ENCODE measurements at places on chromosomes 16 and 17. TPM values are rescaled to one million over a fixed set of nuclear protein-coding genes. Genes with fewer than 3 reads are reported as not detected.
A peak's percentile ranks its signal among the peaks of the same experiment; 100 is the strongest.

DNA sequence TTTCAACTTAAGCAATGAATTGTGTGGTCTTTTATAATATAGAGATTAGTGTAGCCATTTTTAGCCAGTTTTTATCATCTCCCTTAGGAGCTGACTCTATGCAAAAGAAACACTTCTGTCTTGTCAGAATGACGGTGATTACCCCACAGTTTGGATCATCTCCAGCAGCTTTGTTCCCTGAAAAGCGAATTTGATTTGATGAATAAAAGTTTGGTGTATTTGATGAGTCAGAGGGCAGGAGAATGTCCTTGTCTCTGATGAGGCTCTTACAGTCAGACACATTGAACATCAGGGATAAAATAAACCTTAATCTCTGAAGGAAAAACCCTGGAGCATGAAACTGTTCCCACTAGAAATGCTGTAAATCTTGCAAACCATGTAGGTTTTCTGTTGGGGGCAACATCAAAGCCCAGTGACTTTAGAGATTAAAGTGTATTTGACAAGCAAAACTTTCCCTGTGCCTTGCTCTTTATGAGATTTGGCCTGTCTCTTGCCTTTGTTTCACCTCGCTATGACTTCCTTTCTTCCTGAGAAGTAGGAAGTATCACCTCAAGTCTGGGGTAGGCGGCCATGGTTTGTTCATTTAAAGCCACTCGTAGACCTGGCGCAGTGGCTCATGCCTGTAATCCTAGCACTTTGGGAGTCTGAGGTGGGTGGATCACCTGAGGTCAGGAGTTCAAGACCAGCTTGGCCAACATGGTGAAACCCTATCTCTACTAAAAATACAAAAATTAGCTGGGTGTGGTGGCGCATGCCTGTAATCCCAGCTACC lies 209.3 kb downstream of the FTO start:
- DNase-seq = no peak

DNA sequence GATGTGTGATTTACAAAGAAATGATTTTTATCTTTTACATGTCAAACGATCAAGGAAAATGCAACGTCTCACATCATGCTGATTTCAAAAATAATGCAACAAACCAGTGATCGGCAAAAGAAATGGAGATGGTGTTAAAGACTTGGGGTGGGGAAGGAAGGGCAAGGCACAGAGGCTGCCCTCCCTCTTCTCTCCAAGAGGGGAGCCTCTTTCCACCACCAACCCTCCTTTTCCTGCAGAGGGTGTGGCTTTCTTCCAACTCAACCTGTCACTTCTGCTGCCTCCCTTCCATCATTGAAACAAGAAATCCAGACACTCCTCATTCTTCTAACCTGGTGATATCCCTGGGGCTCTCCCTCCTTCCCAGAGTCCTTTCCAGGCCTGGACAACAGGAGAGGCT lies 320.8 kb downstream of the SLC39A11 start:
- no peak for DNase-seq

DNA sequence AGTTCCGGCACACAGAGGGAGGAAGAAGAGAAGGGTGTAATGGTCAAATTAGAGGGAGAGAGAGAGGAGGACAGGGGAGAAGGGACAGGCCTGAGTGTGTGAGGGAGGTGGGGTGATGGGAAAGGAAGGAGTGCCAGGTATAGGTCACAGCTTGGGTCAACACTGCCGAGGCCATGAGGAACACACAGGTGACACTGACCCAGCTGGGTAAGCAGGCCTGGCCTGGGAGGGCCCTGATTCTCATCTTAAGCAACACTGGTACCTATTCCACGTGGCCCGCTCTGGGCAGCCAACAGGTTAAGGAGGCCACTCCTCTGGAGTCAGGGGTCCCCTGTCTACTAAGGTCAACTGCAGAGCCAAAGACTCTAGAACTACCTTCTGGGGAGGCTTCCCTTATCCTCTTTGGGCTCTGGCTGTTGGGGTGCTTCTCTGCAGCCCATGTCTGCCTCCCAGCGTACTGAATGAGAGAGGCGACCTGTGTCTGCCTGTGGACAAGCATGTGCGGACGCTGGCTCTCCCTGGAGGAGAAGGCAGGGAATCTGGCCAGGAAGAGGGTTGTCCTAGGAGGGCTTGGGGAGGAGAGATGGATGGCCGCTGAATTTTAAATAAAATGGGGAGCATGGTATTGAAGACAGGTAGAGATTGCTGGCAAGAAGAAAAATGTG lies 57.6 kb downstream of the RGS9 start:
- no peak for DNase-seq

- DNase-seq = no peak
Observed at GRCh38 chr16:84408856-84409255, 40.5 kb downstream of the ATP2C2 start.

DNA sequence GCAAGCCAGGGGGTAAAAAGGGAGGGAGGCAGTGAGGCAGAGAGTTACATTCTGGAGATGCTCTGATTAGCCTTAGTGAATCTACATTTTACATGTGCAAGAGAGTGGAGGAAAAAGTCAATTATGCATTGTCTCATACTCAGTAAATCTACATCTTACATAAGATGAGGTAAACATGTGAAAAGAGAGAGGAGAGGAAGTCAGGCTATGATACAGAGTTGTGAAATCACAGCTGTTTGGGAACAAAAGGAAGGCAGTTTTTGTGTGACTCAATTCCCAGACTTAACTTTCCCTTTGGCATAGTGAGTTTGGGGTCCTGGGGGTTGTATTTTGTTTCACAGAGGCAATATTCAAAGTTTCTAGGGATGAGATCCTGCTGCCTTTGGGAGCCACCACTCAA lies 67.8 kb downstream of the GP2 start:
- DNase-seq = no peak

- DNase-seq = no peak
Observed at GRCh38 chr17:19759568-19760549, 11.8 kb upstream of the ALDH3A1 start.

GRCh38 chr16:56625943-56626654 lies 518 bp downstream of the MT1E start:
- no peak for DNase-seq

DNA sequence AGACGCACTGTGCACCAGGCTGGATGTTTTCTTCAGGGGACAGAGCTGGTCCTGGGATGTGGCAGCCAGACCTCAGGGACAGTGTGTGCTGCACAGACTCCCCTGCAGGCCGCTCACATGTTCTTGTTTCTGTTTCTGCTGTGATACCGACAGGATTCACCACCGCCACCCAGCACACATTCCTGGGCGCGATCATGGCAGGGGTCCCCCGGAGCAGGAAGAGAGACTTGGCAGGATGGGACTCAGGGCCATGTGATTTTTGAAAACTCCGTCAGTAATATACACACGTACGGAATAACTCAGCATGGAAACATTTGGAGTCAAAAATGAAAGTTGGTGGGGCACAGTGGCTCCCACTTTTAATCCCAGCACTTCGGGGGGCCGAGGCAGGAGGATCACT lies 79.0 kb downstream of the HAPSTR1 start:
- no peak for DNase-seq

DNA sequence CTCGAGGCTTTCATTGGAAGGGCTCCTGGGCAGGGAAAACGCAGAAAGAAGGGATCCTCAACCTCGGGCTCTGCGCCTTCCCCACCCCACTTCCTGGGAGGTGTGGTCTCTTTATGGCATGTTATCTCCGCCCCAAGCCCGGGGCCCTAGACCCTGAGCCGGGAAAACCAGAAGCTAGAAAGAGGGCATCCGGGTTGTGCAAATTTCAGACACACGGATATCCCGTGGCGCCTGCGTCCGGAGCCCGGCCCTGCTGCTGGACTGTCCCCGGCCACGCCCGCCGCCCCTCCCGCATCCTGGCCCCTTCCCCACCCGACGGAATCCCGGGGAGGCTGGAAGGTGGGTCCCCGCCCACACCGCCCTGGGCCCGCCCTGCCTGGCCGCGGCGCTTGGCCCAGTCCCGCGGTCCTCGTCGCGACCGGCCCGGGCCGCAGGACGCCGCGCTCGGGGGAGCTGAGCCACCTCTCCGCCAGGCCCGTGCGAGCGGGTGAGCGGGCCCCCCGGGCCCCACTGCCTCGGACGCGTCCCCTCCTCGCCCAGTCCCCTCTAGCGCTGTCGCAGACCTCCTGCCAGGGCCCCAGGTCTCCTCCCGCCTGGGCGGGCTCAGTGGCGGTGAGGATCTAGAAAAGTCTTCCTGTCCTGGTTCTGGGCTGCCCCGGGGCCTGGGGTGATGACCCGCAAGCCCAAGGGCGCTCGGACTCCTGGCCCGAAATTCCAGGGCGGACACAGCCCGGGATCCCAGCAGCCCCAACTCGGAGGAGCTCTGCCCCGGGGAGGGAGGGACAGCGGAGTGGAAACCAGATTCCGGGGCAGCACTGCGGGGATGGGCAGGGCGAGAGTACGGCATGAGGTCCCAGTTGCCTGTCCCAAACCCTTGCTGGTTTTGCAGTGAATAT lies at the start of gene SLC16A5:
Gene SLC16A5 (plus strand): TSS at position 397 of the 896 bp plus-strand sequence. CDS start 5,683 bp downstream, outside the sequence.
- peak; percentile 69 for DNase-seq

DNA sequence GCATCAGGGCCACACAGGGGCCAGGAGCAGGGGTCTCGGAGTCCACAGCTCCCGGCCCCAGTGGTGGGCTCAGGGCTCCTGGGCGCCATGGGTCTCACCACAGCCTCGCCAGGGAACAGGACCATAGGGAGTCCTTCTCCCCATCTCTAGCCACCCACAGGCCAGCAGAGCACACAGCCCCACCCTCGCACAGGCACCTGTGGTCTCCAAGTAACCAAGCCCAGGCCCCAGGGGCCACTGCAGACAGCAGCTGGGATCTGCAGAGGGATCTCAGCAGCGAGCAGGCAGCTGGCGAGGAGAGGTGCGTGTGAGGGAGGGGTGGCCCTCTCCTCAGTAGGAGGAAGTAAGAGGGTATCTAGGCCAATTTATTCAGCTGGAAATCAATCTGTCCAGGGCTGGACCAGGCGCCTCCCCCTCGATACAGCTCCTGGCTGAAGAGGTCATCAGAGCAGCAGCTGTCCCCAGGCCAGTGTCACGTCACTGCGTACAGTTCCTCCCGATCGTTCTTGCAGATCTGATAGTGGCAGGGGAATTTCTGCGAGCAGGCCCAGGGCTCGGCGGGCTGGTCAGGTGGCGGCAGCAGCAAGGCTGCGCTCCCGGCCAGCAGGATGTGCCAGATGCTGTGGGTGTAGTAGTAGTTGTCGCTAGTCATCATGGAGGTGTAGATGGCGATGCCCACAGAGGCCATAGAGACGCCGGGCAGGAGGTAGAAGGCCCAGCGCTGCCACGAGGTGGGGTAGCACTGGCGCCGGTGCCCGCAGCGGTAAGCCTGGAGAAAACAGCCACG lies 1.4 kb upstream of the MRPL28 start:
- no peak for DNase-seq

GRCh38 chr17:68290955-68291835 lies at the start of the genes ARSG and SLC16A6:
Gene ARSG, plus strand, starts transcription at chr17:68291495. Its CDS starts 15,999 bp downstream, at chr17:68307494.
Gene SLC16A6, minus strand, starts transcription at chr17:68291127. Its CDS starts 12,807 bp downstream, at chr17:68278320.
- DNase-seq = peak; percentile 75

GRCh38 chr16:23160574-23160973 lies 11.3 kb upstream of the USP31 start:
- no peak for DNase-seq

GRCh38 chr17:61409301-61410112 lies 9.9 kb downstream of the TBX2 start:
- DNase-seq = peak; percentile 7

DNA sequence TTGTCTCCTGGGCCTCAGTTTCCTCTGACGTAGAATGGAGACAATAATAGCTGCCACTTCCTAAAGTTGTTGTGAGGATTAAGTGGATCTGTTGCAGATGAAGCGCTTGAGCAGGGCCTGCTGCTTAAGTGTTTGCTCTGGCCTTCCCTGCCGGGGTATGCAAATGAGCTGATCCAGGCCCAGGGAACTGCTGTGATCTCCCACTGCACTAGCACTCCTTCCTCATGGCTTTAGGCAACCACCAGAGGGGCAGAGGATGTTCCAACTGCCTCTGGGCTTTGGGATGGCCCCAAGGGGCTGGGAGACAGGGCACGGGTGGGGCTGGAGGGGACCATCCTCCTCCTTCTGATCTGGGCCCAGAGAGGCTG lies 6.2 kb downstream of the SBK1 start:
- no peak for DNase-seq

DNA sequence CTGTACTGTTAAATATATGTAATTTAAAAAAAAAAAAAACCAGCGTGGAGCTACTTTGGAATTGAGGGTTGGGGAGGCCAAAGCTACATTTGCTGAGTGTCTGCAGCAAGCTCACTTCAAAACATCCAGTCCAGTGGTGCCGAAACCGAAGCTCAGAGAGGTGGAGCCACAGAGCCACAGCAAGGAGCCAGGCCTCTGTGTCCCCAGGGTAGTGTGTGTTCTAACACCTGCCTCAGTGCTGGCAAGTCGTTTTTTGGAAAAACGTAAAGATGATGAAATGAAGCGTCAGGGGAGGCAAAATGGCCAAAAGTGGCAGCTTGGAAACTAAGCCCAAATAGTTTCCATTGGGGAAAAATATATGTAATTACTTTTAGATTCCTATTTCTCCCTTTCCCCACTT lies 36.1 kb upstream of the MRC2 start:
- DNase-seq = no peak

- no peak for DNase-seq
Observed at GRCh38 chr16:86572041-86572521, 5.5 kb downstream of the FOXC2 start.

GRCh38 chr16:67857547-67858233 lies 10.2 kb upstream of the CENPT start:
- no peak for DNase-seq

GRCh38 chr16:23728112-23728477 lies 15.1 kb upstream of the ERN2 start:
- DNase-seq = no peak

DNA sequence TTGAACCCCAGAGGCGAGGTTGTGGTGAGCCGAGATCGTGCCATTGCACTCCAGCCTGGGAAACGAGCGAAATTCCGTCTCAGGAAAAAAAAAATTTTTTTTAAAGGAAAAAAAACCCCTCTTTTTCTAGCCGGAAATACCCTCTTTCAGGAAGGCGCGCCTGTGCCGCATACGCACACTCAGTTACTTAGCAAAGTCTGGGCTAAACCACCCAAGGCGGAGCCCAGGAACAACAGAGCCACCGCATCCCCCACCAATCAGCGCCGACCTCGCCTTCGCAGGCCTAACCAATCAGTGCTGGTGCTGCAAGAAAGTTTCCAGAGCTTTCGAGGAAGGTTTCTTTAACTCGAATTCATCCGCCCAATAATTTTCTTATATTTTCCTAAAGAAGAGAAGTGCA lies 510.4 kb downstream of the KCNJ18 start:
- DNase-seq = no peak

DNA sequence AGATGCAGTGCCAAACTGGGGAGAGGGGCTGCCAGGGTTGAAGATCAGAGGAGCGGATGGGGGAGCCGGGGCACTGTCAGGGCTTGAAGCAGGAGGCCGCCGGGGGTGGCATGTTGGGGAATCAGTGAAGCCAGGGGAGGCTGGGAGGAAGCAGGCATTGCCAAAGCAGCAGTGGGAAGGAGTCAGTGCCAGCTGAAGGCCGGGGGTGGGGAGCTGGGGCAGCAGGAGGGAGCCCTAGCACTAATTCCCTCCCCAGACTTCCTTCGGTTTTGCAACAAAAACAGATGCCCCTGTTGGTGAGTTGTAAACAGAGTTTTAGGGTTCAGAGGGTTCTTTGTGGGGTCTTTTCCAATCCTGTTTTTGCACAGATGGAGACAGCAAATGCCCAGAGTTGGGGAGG lies 10.9 kb upstream of the TAC4 start:
- DNase-seq = peak; percentile 77

The SHCBP1 gene
- total RNA-seq = 30.9 TPM

The SLC25A19 gene
- 15.6 TPM for total RNA-seq

The IRX5 gene
- total RNA-seq = not detected

The RAB37 gene
- 1.4 TPM for total RNA-seq

The WNK4 gene
- not detected for total RNA-seq

The MT1A gene
- total RNA-seq = not detected

The IRF8 gene
- total RNA-seq = not detected

The KRT31 gene
- total RNA-seq = not detected

The LPCAT2 gene
- total RNA-seq = not detected

The CD19 gene
- total RNA-seq = 0.10 TPM

The UMOD gene
- total RNA-seq = not detected

The CSH1 gene
- not detected for total RNA-seq

The GLYR1 gene
- 79.9 TPM for total RNA-seq

Measured in G401 (cell line).